SJCRH30 (cell line): ENCODE measurements at places on chromosomes 6 and 20. TPM values are rescaled to one million over a fixed set of nuclear protein-coding genes. Genes with fewer than 3 reads are reported as not detected.

GRCh38 chr20:56842056-56842455, 212.9 kb downstream of the TFAP2C start:
- no peak for DNase-seq

DNA sequence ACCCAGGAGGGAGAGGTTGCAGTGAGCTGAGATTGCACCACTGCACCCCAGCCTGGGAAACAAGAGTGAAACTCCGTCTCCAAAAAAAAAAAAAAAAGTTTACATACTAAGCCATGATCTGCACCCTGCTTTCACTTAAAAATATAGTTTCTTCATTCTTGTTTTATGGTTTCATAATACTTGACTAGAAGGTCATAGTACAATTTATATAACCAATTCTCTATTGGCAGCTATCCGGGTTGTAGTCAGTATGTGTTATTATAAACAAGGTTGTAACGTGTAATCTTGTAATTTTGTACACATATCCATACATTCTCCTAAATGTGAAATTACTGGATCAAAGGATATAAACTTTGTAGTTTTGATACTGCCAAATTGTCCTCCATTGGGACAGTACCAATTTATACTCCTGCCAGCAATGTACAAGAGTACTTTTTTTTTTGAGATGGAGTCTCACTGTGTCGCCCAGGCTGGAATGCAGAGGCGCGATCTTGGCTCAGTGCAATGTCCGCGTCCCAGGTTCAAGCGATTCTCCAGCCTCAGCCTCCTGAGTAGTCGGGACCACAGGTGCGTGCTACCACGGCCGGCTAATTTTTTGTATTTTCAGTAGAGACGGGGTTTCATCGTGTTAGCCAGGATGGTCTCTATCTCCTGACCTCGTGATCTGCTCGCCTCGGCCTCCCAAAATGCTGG, 144.8 kb downstream of the GJA10 start:
- DNase-seq = no peak

- DNase-seq = no peak
Measured at GRCh38 chr6:12569646-12570045, 146.9 kb upstream of the PHACTR1 start.

BIRC7 gene
- total RNA-seq = 0.10 TPM in 1 of 2 replicates, not detected in the other

DNA sequence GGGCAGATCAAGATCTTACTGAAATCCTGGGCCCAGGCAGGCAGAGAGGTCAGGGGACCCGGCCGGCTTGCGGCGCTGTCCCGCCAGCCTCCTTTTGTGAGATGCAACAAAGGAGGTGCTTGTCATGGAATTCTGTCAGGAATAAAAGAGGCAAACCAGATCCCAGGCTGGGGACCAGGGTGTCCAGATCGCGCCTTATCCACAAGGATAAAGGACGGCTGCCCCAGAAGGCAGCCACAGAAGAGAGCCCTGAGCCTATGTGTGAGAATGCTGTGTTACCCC, 42.6 kb upstream of the CDH22 start:
- no peak for DNase-seq

- DNase-seq = no peak
Measured at GRCh38 chr20:8367689-8368088, 235.6 kb downstream of the PLCB1 start.

DNA sequence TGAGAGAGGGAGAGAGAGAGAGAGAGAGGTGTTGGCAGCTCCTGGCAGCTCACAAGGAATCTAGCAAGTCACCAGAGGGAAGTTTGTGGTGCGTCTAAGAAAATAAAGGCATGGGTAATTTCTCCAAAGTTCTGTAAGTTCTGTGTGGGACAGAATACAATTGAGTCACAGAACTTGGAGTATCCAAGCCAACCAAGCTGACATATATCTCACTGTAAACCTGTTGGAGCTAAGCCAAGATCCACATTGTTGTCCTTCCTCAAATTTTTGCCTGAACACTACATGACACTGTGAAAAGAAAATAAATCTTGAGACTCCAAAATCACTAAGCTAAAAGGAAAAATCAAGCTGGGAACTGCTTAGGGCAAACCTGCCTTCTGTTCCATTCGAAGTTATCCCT, 436.7 kb downstream of the MEI4 start:
- no peak for DNase-seq

DNA sequence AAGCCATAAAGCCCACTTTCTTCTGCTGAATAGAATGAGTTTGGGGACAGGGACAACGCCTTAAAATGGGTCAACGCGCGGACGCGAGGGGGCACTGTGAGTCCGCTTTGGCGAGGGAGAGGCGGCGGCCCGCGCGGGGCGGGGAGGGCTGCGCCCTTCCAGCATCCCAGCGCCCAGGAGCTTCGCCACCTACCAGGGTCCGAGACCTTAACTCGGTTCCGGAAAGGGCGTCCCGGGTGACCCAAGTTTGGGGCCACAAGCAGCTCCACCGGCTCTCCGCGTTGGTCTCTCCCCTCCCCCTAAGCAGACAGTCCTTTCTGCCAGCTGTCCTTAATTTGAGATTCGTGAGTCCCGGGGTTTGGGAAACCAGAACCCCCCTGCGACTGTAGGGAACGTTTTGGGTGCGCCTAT, 1.8 kb upstream of the SAMD5 start:
- DNase-seq = peak; percentile 78

GRCh38 chr6:7270320-7271204, 42.4 kb downstream of the SSR1 start:
- DNase-seq = no peak

DNA sequence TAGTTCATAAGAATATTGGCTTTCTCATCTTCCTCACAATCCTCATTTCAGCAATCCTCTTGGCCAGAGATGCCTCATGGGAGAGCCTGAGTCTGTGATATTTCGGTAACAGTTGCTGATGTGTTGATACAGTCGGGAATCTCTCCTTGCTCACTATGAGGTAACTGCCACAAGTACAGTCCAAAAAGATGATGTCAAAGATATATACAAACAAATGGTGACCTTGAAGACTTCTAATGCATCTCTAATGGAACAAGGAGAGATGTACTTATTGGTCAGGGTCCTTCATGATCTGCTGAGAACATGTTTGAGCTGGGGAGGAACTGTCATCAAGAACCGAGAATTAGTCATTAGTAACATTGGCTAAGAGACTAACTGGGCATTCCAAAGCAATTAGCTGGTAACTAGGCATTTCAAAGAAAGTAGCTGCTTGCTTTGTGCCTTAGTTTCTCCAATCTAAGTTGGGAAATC, 56.1 kb downstream of the FILIP1 start:
- DNase-seq = no peak

GRCh38 chr20:59999502-59999901, 41.3 kb downstream of the CDH26 start:
- no peak for DNase-seq

- DNase-seq = peak; percentile 60
Measured at GRCh38 chr6:14739827-14740226, 506.0 kb upstream of the JARID2 start.

GRCh38 chr6:44732243-44732642, 344.7 kb downstream of the CDC5L start:
- DNase-seq = no peak

DNA sequence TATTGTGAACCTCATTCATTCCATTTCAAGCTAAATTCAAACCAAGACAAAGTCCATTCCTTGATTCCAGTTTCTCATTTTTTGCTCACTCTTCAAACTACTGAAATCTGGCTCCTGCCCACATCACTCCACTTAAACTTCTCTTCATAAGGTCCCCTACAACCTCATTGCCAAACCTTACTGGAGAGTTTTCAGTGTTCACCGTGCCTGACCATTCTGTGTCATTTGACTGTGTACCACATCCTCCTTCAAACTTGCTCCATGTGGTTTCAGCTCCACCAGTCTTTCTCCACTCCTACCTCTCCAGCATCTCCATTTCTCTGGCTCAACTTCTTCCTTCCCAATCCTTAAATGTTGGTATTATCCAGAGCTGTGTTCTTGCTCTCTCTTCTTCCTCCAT, 38.5 kb upstream of the TAB2 start:
- no peak for DNase-seq

IPCEF1 gene
- 1.5 and 2.3 TPM in 2 replicates for total RNA-seq

ZNF831 gene
- total RNA-seq = 0.58 and 0.59 TPM in 2 replicates

PAX1 gene
- not detected in 2 replicates for total RNA-seq

GRIK2 gene
- total RNA-seq = 0.22 and 0.35 TPM in 2 replicates

DNA sequence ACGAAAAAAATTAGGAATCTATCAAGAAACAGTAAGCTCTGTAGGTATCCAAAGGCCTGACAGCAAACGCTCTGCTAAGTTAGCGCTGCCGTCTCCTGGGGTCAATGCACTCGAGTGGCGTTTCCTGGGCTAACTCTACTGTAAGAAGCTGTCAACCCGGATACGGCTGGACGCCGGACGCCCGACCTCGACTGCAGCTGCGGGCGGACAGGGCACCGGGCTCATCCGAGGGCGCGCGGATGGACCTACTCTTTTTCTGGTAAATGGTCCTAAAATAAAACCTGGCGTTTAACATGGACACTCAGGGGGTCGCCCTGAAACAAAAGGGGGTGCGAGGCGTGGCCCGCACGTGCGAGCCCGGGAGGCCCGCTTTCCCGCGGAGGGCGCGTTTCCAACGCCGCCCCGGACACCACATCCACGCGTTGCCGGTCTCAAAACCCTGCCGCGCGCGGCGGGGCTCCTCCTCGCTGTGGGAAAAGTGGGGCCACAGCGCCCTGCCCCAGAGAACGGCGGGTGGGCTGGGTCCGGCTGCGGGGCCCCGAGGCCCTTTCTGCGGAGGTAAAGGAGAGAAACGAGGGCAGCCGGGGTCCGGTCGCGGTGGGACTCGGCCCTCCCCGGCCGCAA, 537 bp downstream of the TCP1 start:
- peak; percentile 39 for DNase-seq

MCM9 gene
- total RNA-seq = 16.1 and 18.1 TPM in 2 replicates

GRCh38 chr20:12289465-12289864, 371.8 kb downstream of the BTBD3 start:
- no peak for DNase-seq

DNA sequence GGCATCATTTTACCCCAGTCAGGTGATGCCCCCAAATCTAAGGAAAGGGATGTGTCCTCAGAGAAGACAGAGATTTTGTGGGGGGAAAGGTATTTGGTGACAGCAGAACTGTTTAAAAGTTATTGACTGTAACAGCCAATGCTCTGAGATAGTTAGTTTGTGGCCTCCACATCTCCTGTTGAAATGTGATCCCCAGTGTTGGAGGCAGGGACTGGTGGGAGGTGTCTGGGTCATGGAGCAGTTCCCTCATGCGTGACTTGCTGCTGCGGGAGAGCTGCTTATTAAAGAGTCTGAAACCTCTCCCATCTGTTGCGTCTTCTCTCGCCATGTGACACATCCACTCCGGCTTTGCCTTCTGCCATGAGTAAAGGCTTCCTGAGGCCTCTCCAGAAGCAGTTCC, 282.8 kb upstream of the FOXQ1 start:
- DNase-seq = peak; percentile 45

CRISP2 gene
- total RNA-seq = not detected in 2 replicates

DNA sequence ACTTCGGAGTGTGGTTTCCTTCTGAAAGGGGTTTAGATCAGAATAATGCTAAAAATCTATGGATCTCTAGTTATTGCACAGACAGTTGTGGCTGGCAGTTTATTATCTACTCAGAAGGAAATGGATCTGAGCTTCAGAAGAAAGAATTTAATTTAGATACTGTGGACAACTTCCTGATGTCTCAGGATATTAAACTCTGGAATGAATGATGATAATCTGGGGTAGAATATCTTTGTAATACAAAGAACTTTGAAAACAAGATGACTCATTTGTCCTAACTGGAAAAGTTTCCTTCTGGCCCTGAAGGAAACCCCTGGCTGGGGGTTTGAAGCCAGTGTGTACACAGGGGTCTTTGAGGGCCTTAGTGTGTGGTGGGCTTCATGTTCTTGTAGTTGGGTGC, 78.0 kb downstream of the EDN3 start:
- no peak for DNase-seq

LAMA5 gene
- total RNA-seq = 37.3 and 43.8 TPM in 2 replicates

GRCh38 chr6:111843347-111844147, 29.7 kb downstream of the FYN start:
- DNase-seq = peak; percentile 57

SLC13A3 gene
- total RNA-seq = not detected in 2 replicates

HUS1B gene
- total RNA-seq = 0.10 and 0.15 TPM in 2 replicates

TCP11 gene
- total RNA-seq = not detected in 2 replicates

DNA sequence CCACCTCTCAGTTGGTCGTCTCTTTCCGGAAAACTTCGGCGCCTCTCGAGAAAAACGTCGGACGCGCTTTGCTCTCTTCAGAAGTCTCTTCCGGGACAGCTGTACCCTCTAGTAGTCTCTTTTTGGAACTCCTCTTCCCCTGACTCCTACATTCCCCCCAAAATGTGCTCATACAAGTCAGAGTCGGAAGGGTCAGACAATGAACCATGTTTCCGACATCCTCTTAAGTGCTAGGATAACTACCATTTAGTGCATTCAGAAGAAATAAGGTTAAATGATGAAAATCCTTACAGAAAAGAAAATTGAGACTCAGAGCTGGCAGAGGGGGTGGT, 476 bp upstream of the TP53RK start:
- no peak for DNase-seq

DNA sequence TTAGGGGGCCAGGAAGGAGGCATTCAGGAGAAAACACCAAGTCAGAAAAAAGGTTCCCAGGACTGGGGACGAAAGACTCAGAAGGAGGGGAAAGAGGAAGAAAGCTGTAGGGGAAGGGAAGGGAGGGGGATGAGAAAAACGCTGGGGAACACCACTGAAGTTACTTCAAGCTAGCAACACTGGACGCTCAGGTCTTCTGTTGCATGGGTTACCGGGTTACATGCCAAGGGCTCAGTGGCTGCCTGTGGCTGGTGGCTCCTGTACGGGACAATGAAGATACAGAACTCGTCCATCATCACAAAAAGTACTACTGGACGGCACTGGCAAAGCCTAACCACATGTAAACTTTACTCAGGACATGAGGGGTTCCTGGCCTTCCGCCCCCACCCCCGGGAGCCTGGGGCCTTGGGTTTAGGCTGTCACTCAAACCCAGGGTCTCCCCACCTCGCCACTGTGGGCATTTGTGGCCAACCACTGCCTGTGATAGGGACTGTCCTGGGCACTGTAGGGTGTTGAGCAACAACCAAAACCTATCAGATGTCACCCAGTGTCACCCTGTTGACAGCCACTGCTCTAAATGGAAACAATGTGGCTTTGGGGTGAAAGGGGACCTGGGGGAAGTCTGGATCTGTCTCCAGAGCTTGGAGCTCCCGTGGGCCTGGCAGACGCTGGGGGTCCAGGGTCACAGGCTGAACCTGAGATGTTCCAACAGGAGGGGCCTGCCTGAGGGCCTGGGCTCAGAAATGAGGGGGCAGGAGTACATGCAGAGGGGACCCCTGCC, 40.3 kb upstream of the CD93 start:
- DNase-seq = no peak

HDGFL1 gene
- total RNA-seq = not detected in 2 replicates
